Effector CD4-positive, alpha-beta T cell (primary cell): ENCODE measurements at places on chromosomes 7 and 10.

GRCh38 chr10:78687626-78688025 is 381.1 kb upstream of the ZMIZ1 start:
- DNase-seq, result no peak

DNA sequence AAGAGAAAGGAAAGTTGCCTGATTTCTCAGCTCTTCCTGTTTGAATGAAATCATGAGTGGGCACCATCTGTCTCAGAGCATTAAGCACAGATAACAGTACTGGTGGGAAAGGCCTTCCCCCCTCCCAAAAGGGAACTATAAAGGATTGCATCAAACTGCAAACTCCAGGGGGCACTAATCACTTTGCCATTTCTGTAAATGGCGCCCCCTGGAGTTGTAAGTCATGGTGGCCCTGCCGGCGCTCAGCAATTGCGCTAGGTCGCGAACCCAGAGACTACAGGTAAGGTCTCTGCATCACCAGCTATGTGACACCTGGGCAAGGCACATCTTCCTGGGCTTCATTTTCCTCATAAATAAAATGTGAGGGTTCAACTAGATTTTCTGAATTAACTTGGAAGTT is 11.1 kb downstream of the LRRC4 start:
- DNase-seq, result no peak

DNA sequence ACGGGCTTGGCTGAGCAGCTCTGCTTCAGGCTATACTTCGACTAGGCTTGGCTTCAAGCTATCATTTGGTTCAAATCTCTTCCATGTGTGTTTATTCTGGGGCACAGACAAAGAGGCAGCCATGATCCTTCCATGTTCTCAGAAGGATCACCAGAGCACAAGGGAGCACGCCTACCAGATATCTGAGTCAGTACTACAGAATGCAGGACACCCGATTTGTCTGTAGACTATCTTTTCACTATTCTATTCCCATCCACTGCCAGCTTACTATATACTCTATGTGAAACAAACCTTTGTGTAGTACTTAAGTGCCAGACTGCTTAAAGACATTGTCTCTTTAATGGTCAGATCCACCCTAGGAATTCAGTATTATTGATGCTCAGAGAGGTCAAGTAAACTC is 35.1 kb downstream of the CH25H start:
- DNase-seq, result no peak

GRCh38 chr7:55177068-55177530 is 158.3 kb downstream of the EGFR start:
- DNase-seq, result no peak

DNA sequence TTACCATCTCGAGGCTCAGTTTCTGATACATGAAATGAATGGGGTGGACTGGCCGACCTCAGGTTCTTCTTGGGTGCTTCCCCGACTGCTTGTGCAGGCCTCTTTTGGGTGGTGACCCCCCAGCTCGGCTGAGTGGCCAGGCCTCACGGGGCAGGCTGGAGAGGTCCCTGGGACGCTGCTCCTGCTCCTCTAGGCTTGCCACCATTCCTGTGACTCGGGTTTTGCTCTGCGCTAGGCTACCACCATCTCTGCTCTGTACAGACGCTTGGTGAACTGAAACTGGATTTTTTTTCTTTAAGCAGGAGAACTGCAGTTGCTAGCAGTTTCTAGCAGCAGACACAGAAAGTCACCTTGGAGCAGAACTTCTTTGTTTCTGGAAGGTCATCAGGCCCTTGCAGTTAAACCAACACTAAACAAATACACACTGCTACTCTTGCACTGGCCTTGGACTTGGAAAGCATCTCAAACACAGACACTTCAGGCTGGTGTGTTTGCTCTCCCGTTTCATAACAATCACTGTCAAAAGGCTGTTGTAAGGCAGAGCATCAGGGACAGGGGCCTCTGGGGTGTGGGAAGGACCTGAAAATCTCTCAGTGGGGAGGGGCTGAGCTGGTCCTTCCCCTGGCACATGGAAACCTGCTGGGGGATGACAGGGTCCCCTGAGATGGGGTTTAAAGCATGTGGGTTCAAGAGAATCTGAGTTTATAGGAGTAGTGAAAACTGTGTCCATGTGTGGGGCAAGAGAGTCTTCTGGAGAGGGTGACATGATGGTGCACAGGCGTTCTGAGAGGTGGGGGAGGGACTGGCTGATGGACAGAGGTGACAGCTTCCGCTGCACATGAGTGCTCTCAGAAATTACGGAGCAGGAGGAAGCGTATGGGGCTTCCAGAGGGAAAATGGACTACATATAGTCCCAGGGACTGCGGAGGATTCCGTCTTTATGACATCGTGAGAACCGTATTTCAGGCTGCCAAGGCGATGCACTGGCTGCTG is 35.0 kb upstream of the GIMAP8 start:
- DNase-seq, result no peak

- DNase-seq, result no peak
Measured at GRCh38 chr10:5560142-5560816, 35.5 kb downstream of the CALML3 start.

- no peak for DNase-seq
Measured at GRCh38 chr7:36344622-36345021, 45.0 kb upstream of the ANLN start.
